Stimulated activated CD4-positive, alpha-beta T cell treated with anti-CD3 and anti-CD28 coated beads, TNF-alpha, amount 100 ng/mL, for 4 hours (primary cell): ENCODE measurements at places on chromosomes 16 and 17.

DNA sequence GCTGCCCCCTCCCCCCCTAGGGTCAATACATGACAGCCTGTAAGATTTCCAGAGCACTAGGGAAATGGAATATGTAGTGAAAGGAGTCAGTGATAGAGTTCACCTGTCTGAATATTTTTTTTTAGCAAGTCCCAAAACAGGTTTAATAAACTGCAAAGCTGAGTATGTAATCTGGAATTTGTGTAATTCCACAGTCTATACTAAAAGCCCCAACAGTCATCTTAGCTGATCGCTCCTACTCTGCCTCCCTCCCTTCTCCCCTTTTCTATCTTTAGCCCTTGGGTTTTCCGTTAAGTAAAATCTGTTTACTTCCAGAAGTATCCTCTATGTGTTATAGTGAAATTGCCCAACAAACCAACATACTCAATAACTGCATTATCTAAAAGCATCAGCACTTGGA lies 3.5 kb downstream of the CDH13 start:
- DNase-seq: no peak

- DNase-seq: no peak
These were observed 39.7 kb downstream of the DCAKD start for GRCh38 chr17:45011767-45012166.

- DNase-seq: no peak
These were observed 177.4 kb downstream of the FTO start for GRCh38 chr16:53881371-53881770.

- DNase-seq: no peak
These were observed 119.3 kb downstream of the STX8 start for GRCh38 chr17:9456330-9456729.

DNA sequence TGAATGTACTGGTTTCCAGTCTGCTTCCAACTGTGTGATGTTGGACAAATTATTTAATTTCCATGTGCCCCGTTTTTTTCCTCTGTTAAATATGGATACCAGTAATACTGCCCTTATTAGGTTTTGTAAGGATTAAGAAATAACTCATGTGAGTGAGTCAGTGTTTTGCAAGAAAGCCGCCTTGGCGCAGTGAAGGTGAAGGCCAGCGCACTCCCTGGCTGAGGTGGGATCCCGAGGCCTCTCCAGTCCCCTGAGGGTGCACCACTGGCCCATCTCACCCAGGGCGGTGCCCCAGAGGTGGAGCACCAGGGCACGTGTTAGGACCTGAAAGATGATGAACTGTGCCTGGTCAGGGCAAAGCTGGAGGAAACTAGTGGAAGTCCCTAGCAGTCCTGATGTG lies 43.5 kb downstream of the PHKB start:
- no peak for DNase-seq

DNA sequence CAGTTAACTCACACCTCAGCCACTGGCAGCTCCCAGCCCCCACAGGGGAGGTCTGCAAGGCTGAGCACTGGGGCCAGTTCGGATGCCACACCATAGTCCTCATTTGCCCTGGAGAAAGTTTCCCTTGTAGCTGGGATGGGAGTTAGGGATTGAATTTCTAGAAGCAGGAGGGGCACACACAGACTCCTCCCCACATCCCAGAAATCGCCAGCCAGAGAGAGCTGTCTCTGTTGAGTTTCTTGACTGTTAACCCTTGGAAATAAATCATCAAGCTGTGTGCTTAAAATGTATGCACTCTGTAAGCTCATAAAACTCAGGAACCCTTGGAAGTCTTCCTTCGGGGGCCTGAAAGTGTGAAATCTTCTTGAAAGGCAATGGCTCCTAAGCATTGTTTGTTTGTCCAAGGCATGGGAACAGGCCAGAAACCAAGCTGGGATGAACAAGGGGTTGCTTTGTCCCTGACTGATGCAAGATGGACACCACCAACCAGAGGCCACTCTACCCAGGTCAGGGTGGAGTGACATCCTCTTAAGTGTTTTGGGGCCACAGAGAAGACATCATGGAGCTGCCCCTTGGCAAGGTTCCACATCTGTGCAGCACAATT lies 394 bp upstream of the PRM3 start:
- no peak for DNase-seq

GRCh38 chr16:17499223-17499902 lies 28.6 kb upstream of the XYLT1 start:
- no peak for DNase-seq

- no peak for DNase-seq
These were observed 527 bp downstream of the CIAPIN1 start for GRCh38 chr16:57446531-57447185.

DNA sequence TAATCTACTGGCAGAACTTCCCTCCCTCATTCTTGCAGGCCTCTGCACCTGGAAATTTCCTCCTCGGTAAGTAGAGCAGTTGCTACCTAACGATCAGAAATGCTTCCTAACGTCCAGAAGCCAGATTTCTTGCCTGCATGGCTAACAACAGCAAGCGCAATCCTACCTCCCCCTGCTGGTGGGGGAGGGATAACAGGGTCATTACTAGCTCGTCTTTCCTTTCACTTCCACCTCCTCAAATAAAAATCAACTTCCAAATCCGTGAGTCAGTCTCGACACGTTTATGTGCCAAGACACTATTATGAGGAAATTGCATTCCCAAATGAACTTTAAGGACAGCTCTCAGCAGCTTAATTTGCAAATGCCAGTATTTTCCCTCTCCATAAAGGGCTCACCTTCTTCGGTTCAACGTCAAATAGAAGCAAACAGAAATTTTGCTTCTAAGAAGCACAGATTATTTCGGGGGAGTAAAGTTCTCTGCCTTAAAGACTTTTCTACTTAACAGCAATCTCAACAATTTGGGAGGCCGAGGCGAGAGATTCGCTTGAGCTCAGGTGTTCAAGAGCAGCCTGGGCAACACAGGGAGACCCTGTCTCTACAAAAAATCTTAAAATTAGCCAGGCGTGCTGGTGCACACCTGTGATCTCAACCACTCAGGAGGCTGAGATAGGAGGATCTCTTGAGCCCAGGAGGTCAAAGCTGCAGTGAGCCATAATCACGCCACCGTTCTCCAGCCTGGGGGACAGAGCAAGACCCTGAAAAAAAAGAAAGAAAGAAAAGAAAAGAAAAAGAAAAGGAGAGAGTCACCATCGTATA lies 188.6 kb upstream of the PSMD7 start:
- DNase-seq: no peak

- no peak for DNase-seq
These were observed 43.8 kb upstream of the EFCAB3 start for GRCh38 chr17:62336527-62336926.

DNA sequence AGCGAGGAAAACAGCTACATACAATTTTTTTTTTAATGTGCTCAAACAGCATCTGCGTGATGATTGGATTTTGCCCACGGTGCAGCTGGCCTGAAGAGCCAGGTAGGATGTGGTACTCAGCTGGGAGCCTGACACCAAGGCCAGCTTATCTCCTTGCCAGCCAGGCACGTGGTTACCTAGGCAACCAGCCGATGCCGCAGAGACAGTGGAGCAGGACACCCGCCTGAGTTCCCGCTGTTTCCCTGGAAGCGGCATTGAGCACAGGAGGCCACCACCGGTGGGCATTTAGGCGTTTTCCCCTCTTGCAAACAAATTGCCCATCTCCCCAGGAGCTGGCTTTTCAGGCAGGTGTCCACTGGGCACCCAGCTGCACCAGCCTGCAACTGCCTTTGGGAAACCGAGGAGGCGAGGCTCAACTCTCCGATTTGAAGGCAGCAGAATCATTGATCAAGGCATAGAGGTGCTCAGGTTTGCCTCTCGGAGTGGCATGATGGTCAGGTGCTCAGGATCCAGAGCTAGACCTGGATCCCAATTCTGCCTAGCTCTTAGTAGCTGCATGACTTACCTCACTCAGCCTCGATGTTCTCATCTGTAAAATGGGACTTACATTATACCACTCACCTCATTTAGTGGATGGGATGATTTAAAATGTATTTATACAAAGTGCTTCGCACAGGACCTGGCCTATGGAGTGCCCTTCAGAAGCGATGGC lies 137.5 kb upstream of the PLCG2 start:
- no peak for DNase-seq

GRCh38 chr17:38333635-38334295 lies 10.0 kb downstream of the GPR179 start:
- no peak for DNase-seq

DNA sequence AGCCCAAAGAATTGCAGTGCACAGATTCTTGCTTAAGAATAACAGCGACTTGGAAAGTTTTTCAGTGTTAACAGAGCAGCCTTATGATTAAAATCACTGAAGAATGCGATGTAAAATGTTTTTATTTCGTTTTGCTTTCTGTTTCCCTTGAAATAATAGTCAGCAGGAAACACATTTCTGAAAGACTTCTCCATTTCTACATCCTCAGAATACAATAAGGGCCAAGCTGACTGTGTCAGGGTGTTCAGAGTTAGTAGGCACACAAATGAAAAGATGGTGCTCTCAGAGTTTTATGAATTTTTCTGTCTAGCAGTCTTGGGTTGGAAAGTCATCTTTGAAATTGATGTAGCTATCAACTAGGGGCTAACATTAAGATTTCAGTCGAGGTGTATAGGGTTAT lies 582.9 kb upstream of the RBFOX1 start:
- DNase-seq: no peak

DNA sequence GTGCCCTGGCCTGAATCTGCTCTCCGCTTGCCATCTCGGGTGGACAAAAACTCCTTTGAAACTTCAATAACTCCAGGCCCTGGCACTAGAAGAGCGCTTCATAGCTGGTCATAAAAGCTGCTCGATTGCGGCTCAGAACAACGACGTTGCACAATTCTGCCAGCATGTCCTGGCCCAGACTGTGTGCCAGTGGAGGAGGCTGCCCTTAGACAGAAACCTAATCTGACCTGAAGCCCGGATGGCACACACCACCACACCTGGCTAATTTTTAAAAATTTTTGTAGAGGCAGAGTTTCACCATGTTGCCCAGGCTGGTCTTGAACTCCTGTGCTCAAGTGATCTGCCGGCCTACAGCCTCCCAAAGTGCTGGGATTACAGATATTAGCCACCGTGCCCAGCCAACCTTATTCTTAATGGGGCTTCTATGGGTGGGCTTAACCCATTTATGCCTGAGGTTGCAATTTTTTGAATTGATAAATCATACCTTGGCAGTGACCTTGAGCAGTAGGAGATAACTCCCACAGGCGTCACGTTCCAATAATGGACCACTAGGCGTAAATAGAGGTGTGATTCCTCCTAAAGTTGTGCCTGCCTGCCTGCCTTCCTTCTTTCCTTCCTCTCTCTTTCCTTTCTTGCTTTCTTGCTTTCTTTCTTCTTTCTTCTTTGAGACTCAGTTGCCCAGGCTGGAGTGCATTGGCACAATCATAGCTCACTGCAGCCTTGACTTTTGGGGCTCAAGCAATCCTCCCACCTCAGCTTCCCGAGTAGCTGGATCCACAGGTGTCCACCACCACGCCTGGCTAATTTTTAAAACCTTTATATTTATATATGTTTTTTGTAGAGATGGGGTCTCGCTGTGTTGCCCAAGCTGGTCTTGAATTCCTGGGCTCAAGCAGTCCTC lies 1.1 kb upstream of the PPL start:
- no peak for DNase-seq

DNA sequence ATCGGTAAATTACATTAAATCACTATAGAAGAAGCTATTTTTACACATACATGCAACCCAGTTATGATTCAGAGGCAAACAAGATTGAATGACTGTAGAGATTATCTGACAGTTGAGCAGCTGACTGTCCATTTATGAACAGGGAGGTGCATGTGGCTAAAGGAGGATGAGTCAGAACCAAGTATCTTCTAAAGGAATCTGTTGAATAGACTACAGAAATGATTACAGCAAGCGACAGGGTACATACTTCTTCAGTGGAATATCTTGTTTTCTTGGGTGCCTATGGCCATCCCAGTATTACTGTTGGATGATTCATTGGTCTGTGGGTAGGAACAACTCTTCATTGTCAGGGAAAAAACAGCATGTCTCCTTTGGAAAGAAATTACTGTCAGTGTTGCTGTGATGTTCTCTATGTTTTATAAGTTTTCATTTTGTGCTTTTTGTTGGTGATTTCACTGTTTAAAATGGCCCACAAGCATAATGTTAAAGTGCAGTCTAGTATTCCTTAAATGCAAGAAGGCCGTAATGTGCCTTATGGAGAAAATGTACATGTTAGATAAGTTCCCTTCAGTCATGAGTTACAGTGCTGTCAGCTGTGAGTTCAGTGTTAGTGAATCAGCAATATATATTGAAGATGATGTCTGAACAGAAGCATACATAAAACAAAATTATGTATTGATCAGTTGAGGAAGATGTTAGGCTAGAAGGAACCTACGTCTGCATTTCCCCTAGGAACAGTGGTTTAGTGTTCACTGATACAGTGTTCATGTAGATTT lies 27.0 kb downstream of the CBFB start:
- DNase-seq: no peak

DNA sequence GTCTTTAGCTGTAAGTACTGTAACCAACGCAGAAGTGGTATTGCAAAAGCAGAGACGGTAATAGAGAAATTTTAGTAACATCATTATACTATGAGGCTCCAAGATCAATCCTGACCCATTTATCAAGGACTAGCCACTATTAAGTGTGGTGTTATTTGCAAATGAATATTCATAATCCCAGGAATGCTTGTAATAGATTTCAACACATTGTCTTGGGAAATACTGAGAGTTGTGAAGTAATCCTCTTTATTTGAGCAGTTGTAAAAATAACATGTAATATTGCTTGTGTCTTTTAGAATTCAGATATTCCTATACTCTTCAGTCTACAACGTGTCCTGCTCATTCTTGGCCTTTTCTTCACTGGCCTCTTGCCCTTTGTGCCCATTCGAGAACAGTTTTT lies 46.4 kb downstream of the GDPD1 start:
- DNase-seq: no peak

GRCh38 chr17:31523862-31524730 lies 132.6 kb downstream of the RAB11FIP4 start:
- no peak for DNase-seq

- no peak for DNase-seq
These were observed 86.5 kb downstream of the ENGASE start for GRCh38 chr17:79160980-79161636.

DNA sequence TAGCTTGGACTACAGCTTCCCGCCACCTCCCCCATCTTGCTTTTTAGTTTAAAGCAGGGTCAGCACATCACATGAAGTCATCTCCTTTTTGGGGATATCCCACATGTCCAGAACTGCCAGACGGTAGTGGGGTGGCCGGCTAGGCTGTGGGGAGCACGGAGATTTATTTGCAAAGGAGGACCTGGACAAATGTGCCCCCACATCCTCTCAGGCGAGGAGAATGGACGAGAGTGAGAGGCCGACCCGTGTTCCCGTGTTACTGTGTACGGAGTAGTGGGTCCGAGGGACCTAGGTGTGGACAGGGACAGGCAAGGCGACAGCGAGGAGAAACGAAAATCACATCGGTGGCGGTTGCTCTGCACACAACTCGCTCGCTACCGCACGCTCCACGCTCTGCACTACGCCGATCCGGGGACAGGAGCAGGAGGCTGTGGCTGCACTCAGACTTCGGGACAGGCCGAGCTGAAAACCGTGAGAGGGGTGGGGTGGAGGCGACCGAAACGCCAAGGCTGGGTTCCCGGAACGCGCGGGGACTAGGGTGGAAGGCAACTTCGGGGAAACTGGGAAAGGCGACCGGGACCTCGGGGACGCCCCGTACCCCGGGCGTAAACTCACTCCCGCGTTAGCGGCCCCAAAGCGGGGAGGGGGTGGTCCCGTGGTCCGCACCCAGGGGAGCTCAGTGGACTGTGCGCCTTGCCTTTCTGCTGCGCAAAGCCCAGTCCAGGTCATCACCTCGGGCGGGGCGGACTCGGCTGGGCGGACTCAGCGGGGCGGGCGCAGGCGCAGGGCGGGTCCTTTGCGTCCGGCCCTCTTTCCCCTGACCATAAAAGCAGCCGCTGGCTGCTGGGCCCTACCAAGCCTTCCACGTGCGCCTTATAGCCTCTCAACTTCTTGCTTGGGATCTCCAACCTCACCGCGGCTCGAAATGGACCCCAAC lies at the start of gene MT1A:
TSS of gene MT1A (plus strand) at position 853 of the 937 bp plus-strand sequence. CDS start at position 926, 73 bp downstream.
- DNase-seq: no peak
